Heart left ventricle (tissue), 16 donors: ENCODE measurements at places on chromosomes 11 and 22. TPM values are rescaled to one million over a fixed set of nuclear protein-coding genes. Genes with fewer than 3 reads are reported as not detected.
A peak's percentile ranks its signal among the peaks of the same experiment; 100 is the strongest.

DNA sequence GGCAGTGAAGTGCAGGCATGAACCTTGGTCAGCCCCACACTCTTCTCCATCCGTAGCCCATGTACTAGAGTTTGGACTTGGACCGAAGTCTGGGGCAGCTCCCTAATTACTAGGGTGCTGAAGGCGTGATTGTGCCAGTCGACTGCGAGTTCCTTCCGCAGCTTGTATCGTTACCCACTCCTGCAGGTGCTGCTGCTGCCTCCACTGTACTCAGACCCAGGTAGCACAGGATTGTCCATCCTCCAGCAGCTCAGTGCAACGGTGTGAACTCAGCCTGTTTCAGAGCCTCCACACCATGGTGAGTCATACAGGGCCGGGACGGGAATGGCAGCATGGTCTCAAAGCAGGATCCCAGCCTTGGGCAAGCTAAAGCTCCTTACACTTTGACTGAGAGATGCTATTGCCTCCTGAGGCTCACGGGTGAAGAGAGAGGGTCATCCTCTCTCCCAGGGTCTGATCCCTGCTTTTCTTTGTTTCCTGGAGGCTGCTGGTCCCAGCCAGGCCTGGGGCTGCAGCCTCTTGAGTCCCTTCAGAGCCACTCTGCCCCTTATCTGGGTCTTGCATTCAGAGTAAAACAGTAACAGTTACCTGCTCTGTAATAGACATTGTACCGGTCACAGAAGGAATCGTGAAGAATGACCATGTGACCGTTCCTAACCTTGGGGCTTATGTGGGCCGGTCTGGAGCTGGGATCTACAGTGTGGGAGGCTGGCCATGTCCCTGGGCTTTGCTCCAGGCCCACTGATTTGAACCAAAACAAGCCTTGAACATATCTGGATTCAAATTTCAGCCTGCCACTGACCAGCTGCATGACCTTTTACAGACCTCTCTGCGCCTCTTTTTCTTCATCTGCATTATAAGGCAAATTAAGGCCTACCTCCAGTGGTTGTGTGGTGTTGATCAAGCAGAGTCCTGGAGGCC, 1.7 kb downstream of the TKFC start:
- no peak for DNase-seq

DNA sequence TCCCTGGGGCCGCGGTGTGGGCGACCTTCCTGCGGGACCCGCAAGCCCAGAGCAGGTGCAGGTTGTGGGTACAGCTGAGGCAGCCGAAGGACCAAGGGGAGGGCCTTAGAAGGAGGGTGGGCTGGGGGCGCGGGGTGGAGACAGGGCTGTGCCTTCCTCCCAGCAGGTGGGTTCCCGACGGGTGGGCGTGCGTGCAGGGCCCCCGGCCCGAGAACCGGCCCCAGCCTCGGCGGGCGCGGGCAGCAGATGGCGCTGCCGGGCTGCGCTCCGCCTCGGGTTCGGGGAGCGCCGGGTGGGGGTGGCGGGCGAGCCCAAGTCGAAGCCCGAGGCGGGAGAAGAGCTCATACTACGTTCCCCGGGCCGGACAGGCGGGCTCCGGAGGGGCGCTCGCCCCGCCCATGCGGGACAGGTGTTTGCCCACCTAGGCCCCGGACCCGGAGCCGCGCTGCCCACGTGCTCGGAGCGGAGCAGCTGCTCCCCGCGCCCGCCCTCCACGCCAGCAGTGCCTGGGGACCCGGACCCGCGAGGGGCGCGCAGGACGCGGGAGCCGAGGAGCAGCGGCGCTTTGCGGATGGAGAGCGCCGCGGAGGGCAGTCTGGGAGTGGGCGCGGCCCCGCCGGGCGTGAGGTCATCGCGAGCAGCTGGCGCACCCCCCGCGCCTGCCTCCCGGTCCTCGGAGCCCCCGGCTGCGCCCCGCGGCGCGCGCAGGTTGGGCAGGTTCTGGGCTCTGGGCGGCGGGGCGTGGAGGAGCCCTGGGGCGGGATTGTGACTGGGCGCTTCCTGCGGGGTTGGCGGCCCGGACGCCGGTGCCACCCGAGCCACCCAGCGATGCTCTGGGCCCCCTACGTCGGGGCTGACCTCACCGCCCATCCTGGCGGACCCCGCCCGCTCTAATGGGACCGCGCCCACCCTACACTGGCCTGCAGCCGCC, 25.3 kb downstream of the DUSP8 start:
- peak; percentile 71 for DNase-seq

GRCh38 chr11:1390569-1391164, 933 bp downstream of the BRSK2 start:
- DNase-seq = peak; percentile 48

DNA sequence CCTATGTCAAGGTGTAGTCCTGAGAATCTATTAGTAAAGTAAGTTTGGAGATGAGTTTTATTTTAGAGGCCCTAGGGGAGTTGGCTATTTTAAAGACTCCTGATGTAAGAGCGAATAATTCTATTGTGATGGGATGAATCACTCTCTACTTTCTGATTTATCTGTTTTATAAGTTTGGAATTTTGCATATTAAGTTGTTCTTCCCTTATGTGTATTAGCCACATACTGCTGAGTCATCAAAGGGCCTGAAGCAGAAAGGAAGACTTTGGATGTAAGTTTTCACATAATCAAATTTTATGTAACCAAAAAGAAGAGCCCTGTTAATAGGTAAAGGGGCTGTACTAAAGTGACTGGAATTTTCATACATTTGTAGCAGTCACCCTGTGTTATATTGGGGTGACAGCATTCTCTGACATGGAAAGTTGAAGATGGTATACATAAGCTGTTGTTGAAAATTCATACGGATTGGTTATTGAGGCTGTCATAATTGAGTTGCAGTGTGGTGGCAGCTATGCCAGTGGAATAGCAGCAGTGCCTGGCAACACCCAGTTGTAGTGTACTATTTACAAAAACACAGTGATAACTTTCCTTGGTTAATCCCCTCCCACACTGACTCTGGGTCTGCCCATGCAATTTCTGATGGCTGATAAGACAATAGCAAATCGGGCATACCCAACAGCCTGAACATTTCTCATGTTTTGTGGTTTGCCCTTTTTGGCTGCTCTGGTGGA, 90.6 kb upstream of the NTM start:
- no peak for DNase-seq

DNA sequence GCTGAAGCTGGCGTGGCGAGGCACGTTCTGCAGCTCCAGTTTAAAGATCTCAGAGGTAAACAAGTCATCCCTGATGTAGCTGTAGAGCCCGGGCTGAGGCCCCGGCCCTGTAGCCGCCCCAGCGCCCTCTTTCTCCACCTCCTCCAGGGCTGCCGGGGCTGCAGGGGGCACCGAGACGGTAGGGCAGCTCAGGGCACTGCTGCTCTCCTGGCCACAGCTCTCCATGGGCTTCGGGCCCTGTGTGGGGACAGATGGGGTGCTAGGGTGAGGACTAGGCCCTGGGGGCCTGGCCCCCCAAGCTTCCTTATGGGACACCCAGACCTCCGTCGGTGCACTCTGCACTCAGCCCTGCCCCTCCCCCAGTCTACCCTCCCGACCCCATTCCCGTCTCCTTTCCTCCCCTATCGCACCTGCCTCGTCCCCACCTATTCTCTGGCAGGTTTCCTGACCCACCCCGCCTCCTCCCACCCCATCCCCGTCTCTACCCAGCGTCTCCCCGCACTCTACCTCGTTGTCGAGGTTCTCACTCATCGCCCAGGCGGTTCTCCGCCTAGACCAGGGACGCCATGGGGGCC, 559 bp downstream of the RANBP1 start:
- no peak for DNase-seq

DNA sequence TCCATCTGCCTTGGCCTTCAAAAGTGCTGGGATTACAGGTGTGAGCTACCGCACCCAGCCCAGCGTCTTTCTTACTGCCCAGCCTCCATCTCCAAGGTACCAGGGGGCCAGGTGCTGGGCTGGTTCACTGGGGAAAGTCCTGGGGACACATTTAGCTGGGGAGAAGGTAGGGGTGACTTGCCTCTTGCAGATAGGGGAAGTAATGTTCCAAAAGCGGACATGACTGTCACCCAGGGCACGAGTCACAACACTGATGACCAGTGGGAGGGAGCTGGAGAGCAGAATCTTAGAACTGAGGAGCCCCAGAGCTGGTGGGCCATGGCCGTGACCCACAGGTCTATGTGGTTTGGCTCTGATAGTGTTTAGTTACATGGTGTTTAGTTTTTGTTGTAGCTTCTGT, 2.4 kb upstream of the SLC15A3 start:
- no peak for DNase-seq

- DNase-seq = no peak
Observed at GRCh38 chr11:13284776-13285588, 7.4 kb downstream of the BMAL1 start.

- peak; percentile 48 for DNase-seq
Observed at GRCh38 chr11:67282876-67283371, 6.2 kb upstream of the ANKRD13D start.

GRCh38 chr11:66363187-66363601, 8.4 kb downstream of the SLC29A2 start:
- DNase-seq = peak; percentile 57

- DNase-seq = peak; percentile 83
Observed at GRCh38 chr11:73982595-73982989, at the start of gene UCP2. Gene UCP2 (minus strand): TSS chr11:73982843. CDS start chr11:73978378, 4,465 bp downstream.

GRCh38 chr11:103875855-103876510, 160.5 kb upstream of the DDI1 start:
- DNase-seq = no peak

GRCh38 chr22:22157348-22157725, 87.2 kb upstream of the VPREB1 start:
- no peak for DNase-seq

- no peak for DNase-seq
Observed at GRCh38 chr22:19891317-19892256, 36.9 kb upstream of the GNB1L start.

GRCh38 chr11:121930004-121930965, 185.7 kb downstream of the BLID start:
- no peak for DNase-seq

GRCh38 chr11:11856638-11857037, 14.9 kb downstream of the USP47 start:
- no peak for DNase-seq

GRCh38 chr11:132475026-132475425, 1057.3 kb downstream of the OPCML start:
- DNase-seq = no peak

DNA sequence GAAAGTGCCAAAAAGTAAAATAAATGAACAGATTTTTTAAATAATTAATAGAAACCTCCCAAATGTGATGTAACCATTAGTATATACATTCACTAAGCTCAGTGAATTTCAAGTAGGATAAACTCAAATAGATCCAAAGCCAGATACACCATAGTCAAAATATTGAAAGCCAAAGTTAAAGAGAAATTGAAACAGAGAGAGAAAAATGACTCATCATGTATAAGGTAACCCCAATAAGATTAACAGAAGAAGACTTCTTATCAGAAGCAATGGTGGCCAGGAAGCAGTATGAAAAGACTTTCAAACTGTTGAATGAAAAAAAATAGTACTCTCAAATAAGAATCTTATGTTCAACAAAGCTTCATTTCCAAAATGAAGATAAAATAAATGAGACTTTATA, 70.5 kb downstream of the LUZP2 start:
- DNase-seq = no peak

- DNase-seq = peak; percentile 51
Observed at GRCh38 chr11:60950933-60951605, 907 bp downstream of the SLC15A3 start.

Gene MMP1
- not detected for total RNA-seq

Gene MUC5AC
- total RNA-seq = not detected

Gene SCN3B
- total RNA-seq = 0.90 TPM

Gene MMP13
- not detected for total RNA-seq

Gene SLC22A12
- total RNA-seq = not detected

Gene P2RX6
- total RNA-seq = 3.4 TPM

Gene OR52A1
- not detected for total RNA-seq

Gene WT1
- total RNA-seq = 3.7 TPM

Gene TMEM86A
- 4.6 TPM for total RNA-seq

Gene WNT11
- 9.2 TPM for total RNA-seq

Gene TMEM109
- total RNA-seq = 82.9 TPM

Gene TENM4
- total RNA-seq = 0.20 TPM
